ENCODE measurements at places on chromosomes 3 and 15.

DNA sequence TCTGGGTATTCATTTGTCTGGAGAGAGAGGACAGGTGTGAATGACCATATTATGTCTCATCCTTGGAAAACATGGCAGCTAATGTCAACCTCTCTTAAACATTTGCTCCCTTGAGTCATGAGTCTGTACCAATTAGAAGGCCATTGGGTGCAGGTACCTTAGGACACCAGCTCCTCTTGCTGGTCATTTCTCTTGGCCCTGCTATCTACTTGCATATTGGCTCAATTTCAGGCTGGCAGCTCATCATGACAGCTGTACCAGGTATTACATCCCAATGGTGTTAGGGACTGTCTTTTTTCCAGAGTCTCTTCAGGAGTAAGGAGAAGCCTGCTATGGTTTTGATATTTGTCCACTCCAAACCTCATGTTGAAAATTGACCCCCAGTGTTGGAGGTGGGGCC, 92.2 kb upstream of the ANKRD28 start:
- DNase-seq = no peak

DNA sequence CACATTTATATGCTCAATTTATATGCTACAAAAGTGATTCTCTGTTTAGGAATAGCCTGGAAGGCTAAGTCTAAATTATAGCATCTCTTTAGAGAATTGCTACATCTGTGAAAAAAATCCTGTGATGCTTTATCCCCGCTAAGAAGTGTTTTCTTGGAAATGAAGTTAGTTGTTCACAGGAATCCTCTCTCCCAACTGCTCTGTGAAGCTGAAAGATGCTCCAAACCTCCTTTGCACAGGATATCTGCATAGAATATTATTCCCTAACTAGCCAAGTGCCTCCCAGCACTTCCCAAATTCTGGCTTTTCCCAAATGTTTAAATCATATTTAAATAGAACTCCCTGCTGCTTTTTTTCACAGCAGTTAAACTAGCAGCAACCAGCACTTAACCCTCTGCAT, 132.2 kb downstream of the SRGAP3 start:
- no peak for DNase-seq

DNA sequence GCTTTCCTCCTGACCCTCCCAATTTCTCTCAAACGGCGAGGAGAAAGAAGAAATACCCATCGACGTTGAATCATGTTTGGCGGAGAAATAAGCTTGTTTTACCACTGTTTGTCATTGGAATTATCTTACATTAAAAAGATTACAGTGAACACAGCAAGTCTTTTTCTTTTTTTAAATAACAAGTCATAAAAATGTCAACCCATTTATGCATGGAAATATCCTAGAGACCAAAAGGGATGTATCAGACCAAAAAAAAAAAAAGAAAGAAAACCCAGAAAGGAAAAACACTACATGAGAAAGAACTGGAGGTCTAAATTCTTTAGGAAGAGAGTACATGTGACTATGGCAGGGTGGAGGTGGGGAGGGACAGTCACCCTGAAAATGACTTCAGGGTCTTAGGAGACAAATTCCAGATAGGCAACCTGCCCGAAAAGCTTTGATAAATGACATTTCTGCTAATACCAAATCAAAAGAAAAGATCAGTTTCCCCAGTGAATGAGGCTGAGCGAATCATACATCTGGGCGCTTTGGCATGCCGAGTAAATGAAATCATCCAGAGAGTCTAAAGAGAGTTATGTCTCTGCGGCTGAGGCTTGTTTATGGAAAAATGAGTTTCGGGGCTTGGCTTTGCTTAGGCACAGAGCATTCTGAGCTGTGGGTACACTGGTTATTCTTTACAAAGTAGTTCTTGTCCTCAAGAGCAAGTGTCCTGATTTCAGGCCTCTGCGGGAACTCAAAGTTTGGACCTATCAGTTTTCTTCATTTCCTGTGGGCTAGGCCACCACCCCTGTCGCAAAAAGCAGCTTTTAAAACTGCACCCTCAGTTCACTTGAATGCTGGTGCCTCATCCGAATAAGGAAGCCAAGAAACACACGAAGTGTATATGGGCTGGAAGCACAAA, 110.1 kb upstream of the TGFBR2 start:
- DNase-seq = no peak

DNA sequence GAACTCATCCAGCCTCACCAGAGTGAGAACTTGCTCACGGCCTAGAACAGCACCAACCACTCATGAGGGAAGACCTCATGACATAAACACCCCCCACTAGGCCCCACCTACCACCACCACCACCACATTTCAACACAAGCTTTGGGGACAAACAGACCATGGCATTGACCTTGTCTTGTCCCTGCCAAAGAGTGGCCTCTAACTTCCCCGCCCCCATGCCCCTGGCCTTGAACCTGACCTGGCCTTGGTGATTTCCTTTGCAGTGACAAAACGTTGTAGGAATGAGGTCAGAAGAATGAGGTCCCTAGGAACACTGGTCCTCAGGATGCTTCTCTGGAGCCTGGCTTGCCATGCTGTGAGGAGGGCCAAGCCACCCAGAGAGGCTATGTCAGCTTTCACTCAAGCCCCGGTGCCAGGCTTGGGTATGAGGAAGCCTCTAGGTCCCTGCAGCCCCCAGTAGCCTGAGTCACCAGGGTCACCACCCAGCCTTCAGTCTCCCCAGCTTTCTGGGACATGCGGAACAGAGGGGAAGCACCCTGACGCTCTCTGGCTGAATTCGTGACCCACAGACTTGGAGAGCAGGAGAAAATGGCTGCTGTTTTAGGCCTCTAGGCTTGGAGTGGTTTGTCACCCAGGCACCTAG, 57.9 kb downstream of the TPRA1 start:
- no peak for DNase-seq

- no peak for DNase-seq
Measured at GRCh38 chr3:60102154-60102553, 1052.3 kb upstream of the CFAP20DC start.

GRCh38 chr15:77352887-77353286, 67.0 kb downstream of the PEAK1 start:
- no peak for DNase-seq

DNA sequence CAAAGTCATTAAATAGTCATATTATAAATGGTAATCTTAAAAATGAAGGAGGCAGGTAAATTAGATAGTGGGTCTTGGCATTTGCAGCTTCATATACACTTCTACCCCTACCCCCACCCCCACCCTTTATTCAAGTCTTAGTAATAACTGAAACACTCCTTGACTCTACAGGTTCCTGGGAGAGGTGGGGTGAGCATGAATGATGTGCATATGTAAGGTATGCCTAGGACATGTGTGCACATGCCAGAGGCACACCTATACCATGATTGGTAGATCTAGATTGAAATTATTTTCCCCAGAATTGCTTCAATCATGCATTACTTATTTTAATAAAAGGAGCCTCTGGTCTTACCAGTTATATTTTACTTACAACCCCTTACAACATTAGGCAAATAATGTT, 40.1 kb upstream of the PDCD6IP start:
- DNase-seq = no peak

DNA sequence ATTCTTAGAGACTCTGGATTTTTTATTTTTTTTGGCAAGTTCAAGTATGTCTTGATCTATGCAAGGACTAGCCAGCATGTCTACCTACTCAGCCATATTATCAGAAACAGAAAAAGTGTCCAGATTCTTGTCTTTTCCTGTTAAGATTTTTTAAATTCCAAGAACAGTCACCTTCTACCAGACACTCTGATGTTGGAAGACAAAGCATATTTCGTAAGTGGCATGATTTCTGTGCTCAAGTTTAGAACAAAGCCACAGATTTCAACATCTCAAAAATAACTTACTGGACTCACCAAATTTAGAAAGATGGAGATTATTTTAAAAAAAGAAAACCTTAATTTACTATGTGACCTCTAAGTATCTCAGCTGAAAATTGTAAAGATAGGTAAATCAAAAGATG, 61.9 kb downstream of the GOLGA6L7 start:
- no peak for DNase-seq

GRCh38 chr15:60713119-60714084, 234.5 kb upstream of the ICE2 start:
- DNase-seq = no peak

GRCh38 chr3:186021673-186022362, 84.0 kb upstream of the TRA2B start:
- no peak for DNase-seq

- no peak for DNase-seq
Measured at GRCh38 chr3:155753038-155753639, 8.3 kb upstream of the PLCH1 start.

DNA sequence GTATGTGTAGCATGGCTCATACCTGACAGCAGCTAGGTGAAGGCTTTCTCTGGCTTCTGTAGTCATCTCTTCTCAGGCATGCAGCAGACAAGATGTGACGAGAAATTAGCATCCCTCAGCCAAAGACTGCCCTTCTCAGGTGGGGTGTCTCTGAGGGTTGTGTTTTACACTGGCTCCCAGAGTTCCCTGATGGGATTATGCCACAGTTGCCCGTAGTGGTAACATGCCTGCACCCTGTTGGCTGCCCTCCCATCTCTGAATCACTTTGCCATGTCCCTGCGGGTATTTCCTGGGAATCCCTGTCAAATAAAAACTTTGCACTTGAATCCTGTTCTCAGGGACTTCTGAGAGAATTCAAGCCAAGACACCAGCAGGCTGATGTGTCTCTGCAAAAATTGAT, 70.5 kb downstream of the LRTM1 start:
- no peak for DNase-seq

DNA sequence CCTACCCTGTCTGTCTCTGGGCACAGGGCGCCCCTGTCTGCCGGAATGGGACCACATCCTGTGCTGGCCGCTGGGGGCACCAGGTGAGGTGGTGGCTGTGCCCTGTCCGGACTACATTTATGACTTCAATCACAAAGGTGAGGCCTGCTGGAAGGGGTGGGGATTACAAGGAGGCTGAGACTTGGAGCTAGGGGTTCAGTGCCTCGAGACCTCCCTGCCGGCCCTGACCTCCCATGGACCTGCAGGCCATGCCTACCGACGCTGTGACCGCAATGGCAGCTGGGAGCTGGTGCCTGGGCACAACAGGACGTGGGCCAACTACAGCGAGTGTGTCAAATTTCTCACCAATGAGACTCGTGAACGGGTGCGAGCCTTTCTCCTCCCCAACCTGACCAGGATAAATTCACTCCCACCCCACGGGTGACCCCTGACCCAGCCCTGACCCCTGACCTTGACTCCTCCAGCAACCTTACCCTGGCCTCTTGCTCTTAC, 20.4 kb downstream of the PTH1R start:
- DNase-seq = no peak

- DNase-seq = no peak
Measured at GRCh38 chr15:68279779-68280753, 2.5 kb downstream of the FEM1B start.

DNA sequence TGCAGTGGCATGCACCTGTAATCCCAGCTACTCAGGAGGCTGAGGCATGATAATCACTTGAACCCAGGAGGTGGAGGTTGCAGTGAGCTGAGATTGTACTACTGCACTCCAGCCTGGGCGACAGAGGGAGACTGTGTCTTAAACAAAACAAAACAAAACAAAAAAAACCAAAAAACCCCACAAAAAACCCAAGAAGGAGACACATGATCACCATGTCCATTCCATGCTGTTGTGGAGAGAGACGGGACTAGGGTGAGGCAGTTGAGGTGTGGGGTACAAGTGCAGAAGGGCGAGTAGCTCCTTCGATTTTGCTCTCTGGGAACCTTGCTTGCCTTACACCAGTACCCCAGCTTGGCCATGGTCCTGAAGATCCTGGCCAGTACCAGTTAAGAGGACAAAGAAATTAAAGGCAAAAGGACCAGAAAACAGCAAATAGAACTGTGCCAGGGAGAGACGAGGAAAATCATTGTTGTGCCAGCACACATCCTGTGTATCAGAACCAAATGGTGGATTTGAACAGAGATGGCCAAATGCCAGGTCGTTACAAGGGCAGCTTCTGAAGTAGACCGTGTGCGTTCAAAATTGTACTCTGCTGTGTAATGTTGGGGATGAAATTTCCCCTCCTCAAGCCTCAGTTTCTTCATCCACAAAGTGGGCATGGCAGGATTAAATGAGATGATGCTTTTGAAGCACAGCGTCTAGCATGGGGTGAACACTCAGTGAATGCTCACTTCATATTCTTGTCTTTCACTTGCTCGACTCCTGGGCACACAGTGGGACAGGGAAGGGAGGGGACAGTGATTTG, 42.9 kb upstream of the CTSH start:
- DNase-seq = no peak

Measured in NCI-H187 treated with DMSO at 0.1 percent for 48 hours (cell line).